Activated naive CD4-positive, alpha-beta T cell (primary cell): ENCODE measurements at places on chromosomes 7 and 10.

DNA sequence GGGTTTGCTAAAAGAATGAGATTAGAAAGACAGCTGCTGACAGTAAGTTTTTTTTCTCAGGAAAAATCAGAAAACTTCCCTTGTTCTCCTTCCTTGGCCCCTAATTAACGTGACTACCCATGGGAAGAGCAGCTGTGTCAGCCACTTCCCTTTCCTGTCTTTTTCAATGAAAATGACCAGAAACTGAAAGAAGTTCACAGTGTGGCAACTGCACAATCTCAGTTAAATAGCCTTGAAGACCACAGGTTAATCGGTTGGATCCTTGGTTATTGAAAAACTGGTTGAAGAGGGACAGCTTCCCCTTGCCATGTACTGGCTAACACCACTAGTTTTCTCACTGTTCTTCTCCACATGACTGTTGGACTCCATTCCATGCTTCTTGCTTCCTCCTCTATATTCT lies 148.8 kb upstream of the AGR3 start:
- DNase-seq = no peak

DNA sequence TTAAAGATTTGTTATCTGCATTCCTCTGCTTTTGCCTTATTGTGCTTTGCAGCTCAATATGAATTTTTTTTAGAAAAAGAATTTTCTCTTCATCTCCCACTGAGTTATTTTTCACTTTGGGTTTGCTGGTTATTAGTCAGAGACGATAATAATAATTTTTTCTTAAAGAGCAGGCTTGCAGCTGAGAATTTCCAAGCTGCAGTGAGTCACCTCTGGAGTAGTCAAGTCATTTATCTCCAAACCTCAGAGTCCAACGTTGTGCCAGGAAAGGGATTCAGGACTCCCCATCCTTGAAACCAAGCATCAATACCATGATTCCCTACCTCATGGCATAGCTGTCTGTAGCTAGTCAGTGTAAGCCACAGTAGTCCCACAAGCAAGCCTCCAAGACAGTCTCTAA lies 15.2 kb upstream of the EGR2 start:
- no peak for DNase-seq

DNA sequence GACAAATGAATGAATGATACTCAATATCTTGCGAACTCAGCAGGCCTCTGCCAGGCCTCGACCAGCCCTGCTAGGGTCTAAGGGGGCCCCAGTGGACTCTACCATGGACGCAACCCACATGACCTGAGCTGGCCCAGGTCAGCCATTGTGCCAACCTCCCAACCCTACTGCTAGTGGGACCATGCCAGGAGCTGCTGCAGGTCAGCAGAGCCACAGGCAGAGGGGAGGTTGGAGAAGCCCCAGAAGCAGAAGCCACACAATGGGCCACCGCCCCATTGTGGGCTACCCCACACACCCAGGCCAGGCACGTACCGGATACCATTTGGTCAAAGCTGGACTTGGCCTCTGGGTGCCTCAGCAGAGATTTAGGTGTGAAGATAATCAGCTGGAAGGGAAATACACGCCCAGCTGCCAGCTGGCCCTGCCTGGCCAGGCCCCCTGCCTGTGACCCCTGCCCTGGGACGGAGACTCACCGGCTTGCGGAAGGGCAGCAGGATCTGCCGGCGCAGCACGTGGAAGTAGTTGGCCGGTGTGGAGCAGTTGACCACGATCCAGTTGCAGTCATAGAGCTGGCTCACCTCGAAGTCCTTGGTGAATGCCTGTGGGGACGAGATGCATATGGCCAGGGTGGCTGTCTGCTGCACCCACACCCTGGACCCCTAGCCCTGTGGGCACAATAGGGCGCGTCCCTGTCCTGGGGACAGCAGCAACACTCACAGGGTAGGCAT lies 24.5 kb downstream of the OGDHL start:
- no peak for DNase-seq

- no peak for DNase-seq
Measured at GRCh38 chr7:3338161-3338560, 37.1 kb downstream of the SDK1 start.

GRCh38 chr7:153590136-153590535 lies 462.1 kb upstream of the DPP6 start:
- DNase-seq = no peak

GRCh38 chr7:114652041-114652440 lies 237.4 kb downstream of the FOXP2 start:
- no peak for DNase-seq

DNA sequence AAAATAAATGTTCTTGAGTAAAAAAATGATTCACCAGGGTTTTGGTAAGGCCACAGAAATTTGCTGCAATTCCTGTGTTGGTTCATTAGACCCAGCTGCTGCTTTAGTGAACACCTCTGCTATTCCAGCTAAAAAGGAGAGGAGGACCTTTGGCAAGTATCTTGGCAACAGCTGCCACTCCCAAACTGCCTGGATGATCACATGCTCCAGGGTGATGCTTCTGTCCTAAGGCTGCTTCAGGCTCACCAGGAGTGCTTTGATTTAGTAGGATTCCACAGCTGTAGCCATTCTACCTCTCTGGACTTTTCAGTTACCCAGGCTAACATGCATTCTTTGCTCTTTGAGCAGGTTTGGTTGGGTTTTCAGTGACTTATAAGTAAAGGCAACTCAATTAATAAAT lies 82.6 kb upstream of the NPVF start:
- DNase-seq = no peak

DNA sequence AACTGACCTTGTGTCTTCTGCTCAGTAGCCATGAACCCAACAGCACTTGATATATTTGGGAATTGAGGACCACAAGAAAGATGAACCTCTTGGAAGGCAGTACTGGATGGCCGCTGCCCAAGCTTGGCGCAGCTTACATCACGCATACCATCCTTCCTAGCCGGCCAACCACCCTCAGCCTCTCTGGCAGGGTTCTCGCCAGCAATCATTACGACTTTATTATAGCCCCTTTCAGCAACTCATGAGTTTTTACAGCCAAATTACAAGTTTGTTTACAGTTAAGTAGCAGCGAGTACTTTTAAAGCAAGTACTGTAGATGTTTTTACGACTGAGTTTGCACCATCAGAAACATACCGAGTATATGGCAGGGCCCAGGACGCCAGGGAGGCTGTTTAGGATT lies 769.1 kb downstream of the SUGCT start:
- no peak for DNase-seq

DNA sequence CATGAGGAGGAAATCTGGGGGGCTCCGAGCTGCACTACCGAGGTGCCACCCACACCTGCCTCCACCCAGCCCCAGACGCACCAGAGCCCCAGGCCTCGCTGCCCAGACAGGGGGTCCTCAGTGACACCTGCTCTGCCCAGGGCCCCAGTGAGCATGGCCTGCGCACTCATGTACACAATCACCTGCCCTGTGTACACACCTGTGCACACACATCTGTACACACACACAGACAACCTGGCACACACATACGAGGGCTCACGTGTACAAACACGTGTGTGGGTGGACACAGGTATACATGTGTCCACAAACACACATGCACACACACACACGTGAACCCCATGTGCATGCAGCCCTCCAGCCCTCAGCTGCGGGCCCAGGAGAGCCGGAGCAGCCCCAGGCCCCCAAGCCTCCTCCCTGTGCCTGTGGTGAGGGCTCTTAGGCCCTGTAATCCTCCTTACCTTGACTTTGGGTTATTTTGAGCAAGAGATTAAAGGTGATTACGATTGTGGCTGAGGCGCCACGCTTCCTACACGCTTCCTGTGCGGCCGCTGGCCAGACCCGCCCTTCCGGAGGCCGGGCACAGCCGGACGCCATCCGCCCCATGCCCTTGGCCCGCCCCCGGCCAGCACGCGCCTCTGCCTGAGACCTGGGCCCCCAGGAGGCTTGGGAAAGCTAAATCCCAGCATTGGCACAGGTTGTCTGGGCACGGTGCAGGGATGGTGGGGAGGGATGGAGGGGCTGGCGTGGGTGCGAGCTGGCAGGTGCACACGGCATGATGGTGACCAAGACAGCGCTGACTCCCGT lies 71.9 kb downstream of the ELFN1 start:
- DNase-seq = no peak

DNA sequence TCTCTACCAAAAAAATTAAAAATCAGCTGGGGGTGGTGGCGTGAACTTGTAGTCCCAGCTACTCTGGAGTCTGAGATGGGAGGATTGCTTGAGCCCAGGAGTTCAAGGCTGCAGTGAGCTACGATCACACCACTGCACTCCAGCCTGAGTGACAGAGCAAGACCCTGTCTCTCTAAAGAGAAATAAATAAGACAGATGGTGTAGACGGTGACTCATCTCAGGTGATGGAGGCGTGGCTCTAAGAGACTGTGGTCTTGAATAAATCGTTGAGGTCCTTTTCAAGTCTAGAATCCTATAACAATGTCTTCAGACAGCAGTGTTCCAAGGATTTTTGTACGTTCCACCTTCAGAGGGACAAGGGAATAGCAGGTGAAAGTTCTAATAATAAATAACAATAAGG lies 53.8 kb upstream of the PFKFB3 start:
- no peak for DNase-seq

GRCh38 chr7:117127585-117128168 lies 174.4 kb downstream of the ST7 start:
- no peak for DNase-seq

DNA sequence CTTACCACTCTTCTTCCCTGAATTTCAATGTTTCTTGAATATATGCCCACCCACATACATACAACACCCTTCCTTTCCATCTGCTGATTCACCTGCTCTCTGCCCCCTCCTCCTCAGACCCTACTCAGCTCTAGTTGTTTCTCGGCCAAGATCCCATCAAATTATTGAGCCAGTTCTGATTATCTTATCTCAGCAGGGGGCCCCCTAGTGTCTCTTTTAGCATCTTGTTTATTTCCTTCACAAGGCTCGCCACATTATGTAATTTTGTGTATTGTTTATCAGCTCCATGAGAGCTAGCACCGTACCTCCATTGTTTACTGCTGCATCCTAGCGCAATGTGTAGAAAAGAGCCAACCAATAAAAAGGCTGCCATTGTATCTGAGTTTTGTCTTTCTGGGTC lies 71.9 kb downstream of the FAM13C start:
- DNase-seq = no peak
